ENCODE measurements at places on chromosomes 12 and 14. TPM values are rescaled to one million over a fixed set of nuclear protein-coding genes. Genes with fewer than 3 reads are reported as not detected.

DNA sequence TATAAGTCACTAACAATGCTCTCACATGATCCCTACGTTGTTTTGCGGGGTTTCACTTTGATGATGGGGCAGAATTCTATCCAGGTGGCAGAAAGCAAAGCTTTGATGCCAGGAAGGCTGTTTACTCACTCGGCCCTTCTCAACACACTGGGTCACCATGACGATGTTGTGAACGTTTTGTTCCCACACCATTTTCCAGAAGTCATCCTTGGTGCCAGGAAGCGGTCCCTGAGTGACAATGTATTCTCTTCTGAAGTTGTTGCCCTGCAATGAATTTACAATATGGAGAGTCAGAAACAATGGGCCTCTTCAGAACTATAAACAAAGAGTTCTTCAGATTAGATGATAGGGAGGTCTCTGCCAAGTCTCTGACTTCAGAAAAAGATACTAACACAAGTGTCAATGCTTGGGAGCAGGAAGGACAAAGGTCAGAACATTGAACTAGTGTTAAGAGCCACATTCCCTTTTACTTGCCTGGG is 101.3 kb downstream of the PTPRB start:
- peak; percentile 24 for DNase-seq

DNA sequence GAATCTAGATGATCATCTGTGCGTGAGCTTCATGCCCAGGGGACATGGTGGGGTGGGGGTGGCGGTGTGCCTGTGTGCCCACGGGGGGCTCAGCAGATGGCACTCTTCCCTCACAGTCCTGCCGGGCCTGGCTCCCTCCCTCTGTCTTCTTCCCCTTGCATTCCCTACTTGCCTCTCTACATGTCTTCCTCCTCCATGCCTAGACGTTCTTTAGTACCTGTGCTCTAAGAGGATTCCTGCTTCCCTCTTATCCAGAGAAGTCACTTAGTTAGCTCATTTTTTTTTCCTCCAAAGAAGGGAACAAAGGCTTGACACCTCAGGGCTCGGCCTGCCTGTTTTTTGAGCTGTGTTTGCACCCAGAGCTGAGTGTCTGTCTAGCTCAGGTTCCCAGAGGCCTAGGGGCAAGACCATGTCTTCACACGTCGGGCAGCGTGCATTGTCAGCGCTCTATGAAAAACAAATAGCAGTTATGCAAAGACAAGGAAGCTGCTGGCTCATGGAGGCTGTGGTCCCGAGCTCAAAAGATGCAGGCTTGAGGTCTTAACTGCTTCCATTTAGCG is 48.8 kb downstream of the NINJ2 start:
- no peak for DNase-seq

- DNase-seq: no peak
Observed at GRCh38 chr14:72731252-72732020, 162.5 kb downstream of the DPF3 start.

DNA sequence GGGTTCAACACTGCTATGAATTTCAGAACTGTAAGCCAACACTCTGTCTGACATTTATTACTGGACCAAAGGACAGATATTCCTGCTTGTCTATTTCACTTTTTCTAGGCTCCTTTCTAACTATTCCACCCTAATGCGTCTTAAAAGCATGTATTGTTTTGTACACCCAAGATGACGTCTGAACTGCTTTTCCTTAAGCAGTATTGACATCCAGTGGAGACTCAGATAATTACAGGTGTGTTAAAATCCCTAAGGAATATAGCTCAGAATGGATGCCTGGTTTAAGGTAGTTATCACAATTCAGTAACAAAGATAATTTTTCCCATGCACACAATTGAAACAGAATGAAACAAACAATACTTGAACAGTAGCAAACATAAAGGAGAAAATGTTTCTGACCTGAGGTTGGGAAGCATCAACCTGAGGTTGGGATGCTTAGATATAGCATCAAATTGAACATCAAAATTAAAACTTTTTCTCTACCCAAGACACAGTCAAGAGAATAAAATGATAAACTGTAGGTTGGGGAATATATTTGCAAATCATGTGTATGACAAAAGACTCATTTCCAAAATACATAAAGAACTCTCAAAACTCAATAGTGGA is 93.7 kb upstream of the PTPRR start:
- DNase-seq: peak; percentile 71

DNA sequence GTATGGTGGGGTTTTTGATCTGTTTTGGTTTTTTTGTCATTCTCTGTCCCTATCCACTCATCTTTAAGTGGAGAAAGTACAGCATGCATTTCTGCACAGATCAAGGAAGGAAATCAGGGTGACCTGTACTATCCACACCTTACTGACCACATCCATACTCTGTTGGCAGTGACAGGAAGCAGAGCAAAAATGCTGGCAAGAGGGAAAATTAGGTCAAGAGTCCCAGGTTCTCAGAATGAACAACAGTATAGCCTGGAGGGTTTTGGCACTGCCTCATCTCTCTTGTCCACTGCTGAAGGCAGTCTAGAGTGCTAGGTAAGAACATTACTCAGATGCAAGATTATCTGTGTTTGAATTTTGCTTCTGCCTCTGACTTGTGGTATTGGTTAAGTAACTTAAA is 70.7 kb downstream of the TAOK3 start:
- no peak for DNase-seq

Gene NRXN3
- 0.72 TPM for polyA plus RNA-seq

Gene SLC17A8
- 0.45 TPM for polyA plus RNA-seq

- DNase-seq: no peak
Observed at GRCh38 chr14:29227631-29228030, 461.0 kb downstream of the FOXG1 start.

All from muscle of leg (tissue), 16 donors.